Glutamatergic neuron (in vitro differentiated cells): ENCODE measurements at places on chromosomes 4 and X.

DNA sequence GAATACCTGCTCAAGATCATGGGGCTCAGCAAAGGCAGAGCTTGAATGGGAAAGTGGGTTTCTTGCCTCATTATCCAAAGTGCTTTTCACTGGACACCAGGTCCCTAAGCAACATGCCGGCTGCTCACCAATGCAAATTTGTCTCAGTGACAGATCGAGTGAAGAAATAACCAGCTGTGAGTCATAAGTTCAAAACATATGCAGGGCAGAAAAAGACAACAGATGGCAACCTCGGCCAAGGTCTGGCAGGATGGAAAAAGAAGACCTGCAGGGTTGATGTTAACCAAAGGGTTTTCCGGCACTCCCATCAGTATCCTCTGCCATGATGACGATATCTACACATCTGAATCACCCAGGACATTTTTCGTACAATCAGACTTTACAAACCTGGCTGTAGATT lies 124.1 kb downstream of the AFAP1 start:
- peak; percentile 65 for DNase-seq

GRCh38 chr4:31964685-31965084 lies 1244.5 kb downstream of the PCDH7 start:
- no peak for DNase-seq

DNA sequence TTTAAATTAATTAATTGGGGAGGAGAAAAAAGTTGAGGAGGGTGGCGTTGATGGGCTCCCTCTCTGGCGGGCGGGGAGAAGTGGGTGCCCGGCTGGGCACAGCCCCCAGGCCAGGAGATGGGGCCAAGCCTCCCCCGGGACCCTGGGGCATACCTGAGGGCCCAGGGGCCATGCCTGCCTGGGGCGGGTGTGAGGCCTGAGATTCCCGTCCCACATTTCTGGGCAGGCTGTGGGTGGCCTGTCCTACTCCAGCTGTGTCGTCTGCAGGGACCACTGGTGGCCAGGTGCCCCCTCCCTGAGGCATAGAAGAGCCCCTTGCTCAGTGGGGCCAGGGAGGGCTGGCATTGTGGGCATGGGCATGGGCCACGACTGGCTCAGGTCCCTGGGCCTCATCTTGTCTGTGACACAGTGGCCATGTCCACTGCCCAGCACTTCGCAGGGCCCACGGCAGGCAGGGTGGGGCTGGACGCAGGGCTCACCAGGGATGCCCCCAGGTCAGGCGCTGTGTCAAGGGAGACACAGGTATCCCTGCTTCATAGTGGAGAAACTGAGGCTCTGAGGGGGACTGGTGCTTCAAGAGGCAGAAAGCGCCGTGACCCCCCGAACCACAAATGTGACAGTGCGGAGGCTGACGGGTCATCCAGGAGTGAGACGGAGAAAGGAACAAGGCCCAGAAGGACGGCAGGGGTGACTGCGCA lies 60.1 kb downstream of the FAM53A start:
- no peak for DNase-seq

DNA sequence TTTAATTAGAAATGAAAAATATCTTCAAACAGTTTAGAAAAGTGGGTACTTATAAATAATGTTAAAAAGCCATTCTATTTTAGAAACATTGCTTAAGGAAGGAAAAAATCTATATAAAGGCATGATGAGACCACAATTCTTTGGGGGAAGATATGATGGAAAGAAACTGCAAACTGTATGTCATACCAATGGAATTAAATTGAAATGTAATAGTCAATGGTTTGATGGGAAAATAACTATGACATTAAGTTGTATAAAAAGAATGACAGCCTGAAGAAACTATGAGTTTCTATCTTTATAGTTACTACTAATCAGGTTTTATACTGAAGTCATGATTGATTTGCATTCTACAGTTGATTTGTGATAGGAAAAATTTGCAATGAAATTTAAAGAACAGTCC lies 40.3 kb upstream of the CAMK2D start:
- no peak for DNase-seq

- DNase-seq: no peak
Observed at GRCh38 chrX:147899379-147900114, 12.2 kb upstream of the FMR1 start.

- DNase-seq: no peak
Observed at GRCh38 chr4:85600501-85600900, 125.6 kb downstream of the ARHGAP24 start.

- DNase-seq: no peak
Observed at GRCh38 chrX:106919932-106920452, at the start of gene CLDN2. TSS of gene CLDN2 (plus strand) at chrX:106920402. CDS start at chrX:106928229, 7,827 bp downstream.

DNA sequence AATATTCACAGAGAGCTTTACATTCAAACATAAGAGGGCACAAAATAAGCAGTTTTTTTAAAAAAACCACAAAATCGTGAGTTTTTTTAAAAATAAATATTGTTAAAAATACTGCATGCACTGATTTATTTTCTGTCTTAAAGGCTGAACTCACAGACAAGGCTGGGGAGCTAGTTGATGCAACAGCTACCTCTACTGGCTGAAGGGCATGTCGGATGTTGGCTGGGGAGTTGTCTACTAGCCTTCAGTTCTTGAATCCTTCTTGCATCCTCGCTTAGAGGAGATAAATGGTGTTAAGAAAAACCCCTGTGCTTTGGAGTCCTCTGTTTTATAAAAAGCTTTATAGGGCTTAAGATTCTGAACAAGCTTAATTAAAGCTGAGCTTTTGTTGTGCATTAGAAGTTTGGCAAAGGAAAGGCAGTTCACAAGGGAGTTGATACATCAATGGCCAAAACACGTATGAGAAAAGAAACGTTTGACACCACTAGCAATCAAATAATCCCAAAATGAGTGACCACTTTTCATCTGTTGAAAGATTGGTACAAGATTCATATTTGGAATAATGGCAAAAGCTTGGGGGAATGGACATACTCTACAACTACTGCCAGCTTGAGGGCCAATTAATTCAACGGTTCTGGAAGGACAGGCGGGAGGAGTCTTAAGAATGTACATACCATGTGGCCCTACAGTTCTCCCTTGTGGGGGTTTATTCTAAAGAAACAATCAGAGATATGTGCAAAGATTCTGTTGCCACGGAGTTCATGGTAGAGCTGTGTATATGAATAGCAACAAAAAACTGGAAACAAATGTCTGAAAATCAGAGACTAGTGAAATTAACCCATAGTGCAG lies 94.7 kb downstream of the SEL1L3 start:
- DNase-seq: peak; percentile 63

DNA sequence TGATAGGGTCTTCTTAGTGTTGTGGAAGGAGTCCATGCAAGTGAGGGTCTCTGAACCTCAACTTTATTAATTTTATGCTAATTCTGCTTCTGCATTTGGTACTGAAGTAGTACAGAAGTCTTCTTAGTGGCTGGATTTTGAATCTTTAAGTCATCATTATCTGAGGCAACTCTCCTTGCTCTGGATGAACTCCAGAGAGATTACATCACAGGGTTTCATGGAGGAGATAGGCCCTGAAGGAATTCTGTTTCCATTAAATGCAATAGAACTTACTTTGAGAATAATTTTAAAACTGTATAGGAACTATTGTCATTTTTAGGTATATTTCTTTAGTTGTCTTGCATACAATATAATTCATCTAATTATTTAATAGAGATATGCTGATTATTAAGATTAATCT lies 451.2 kb downstream of the FAT4 start:
- no peak for DNase-seq

GRCh38 chr4:152206646-152207377 lies 329.1 kb downstream of the FBXW7 start:
- peak; percentile 27 for DNase-seq

DNA sequence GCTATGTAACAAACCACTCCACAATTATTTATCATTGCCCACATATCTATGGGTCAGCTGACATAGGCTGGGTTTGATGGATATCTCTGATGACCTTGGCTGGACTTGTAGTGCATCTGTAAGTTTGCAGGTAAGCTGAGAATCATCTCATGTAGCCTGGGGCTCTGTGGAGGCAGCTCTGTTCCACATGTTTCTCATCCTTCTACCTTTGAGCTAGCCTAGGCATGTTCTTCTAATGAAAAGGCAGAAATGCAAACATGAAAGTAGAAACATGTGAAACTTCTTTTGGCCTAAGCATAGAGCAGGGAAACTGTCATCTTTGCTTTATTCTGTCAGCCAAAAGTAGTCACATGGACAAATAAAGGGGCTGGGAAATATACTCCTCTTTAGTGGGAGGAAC lies 18.2 kb downstream of the MRPL1 start:
- DNase-seq: no peak

- DNase-seq: no peak
Observed at GRCh38 chrX:116285501-116285900, 115.0 kb downstream of the AGTR2 start.

DNA sequence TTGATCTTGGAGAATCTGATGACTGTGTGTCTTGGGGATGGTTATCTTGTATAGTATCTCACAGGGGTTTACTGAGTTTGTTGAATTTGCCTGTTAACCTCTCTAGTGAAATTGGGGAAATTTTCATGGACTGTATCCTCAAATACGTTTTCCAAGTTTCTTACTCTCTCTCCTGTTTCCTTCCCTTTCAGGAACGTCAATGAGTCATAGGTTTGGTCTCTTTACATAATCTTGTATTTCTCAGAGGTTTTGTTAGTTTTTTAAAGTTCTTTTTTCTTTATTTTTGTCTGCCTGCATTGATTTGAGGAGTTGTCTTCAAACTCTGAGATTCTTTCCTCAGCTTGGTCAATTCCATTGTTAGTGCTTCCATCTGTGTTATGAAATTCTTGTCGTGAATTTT lies 227.7 kb upstream of the GPRIN3 start:
- DNase-seq: no peak

DNA sequence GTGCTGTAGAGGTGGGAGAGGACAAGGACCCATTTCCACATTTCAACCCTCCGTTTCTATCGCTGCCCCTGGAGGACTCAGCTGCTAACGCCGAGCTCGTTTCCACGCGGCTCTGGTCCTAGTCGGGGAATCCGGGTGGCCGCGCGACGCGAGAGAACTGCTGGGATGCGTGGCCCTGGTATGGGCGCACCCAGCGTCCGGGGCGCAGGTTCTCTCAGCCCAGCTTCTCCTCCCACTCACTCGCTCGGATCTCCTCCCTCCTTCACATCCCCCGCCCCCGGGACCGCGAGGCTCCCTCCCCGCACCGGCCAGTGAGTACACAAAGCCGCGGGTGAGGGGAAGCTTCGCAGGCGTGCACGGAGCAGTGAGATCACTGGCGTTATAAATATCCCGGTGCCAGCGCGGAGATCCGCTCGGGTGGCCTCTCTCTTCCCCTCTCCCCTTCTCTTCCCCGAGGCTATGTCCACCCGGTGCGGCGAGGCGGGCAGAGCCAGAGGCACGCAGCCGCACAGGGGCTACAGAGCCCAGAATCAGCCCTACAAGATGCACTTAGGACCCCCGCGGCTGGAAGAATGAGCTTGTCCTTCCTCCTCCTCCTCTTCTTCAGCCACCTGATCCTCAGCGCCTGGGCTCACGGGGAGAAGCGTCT lies at the start of gene FGF5:
Gene FGF5, plus strand, starts transcription at position 412 of the 649 bp plus-strand sequence. Its CDS starts 161 bp downstream, at position 573.
- peak; percentile 68 for DNase-seq

GRCh38 chrX:38279188-38279587 lies 48.1 kb downstream of the RPGR start:
- DNase-seq: no peak

- no peak for DNase-seq
Observed at GRCh38 chr4:128668566-128668965, 140.9 kb upstream of the JADE1 start.

DNA sequence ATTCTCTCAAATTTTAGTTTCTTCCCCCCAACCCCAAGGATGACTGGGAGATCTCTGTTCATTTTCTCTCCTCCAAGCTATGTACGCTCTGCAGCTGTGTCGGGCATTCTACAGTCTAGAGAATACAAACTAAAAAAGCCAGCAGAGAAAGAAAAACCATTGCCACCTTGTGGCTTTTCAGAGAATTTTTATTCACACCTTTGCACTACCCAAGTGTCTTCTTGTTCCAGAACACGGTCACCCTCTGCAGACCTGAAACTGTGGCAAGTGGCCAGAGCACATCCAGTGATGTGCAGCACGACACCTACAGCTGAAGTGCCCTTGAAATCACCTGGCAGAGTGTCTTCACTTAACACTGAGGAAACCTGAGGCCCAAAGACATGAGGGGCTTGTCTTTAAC lies 68.6 kb downstream of the CHST7 start:
- no peak for DNase-seq

DNA sequence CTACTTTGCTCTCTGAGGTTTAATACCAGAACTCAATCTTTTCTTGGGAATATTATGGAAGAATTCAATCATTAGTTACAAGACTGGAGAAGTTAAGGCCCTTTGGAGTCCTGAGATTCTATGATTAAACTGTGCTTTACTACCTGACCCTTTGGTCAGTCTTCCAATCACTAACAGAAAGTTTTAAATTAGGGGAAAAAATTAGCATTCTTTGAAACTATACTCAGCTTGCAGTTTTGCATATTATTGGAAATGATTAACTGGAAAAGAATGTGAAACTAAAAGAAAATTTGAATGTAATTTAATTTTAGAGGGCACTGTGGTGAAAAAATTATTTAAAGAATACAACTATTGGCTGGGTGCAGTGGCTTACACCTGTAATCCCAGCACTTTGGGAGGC lies 18.7 kb upstream of the GPR34 start:
- no peak for DNase-seq

GRCh38 chr4:12178614-12179610 lies 750.2 kb upstream of the HS3ST1 start:
- DNase-seq: no peak

DNA sequence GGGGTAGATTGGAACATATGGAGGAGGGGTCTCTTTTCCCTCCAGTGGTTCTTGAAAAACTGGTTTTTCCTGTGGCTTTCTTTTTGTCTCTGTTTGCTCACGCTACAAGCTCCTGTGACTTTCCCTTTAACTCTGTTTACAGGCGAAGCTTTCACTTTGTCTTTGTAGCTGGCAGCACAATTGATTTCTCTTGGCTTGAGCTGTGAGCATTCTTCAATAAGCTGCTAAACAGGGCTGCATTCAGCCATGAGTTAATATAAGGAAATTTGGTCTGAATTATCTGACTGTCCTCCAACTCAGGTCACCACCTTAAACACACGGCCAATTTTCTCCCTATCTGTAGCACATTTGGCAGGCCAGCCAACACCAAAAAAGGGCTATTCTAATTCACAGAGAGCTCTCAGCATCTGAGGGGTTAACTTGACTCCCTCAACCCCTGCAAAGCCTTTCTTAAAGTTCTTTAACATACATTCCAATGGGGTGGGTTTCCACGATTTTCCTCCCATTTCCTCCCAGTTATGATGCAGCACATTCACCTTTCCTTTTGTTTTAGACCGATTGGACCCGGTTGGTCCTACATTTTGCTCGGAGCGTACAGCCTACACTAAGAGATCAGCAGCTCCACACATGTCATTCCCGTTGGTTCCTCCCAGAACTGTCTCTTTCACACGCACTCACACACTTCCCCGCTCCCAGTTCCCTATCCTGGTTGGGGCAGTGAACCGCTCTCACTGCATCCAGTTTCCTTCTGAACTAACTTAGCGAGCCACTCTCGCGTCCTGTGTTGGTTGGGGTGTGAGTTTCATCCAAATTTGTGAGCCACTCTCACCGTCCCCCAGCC lies 45.4 kb downstream of the UGT2A3 start:
- no peak for DNase-seq

- DNase-seq: no peak
Observed at GRCh38 chr4:180280726-180281297, 1962.4 kb upstream of the TENM3 start.
